Pulmonary artery endothelial cell (primary cell): ENCODE measurements at places on chromosomes 1 and 21. TPM values are rescaled to one million over a fixed set of nuclear protein-coding genes. Genes with fewer than 3 reads are reported as not detected.

The CFAP107 gene
- total RNA-seq, result not detected in 2 replicates

The MXRA8 gene
- 0.99 and 2.2 TPM in 2 replicates for total RNA-seq

The SPATA45 gene
- total RNA-seq, result not detected in 2 replicates

The RYR2 gene
- not detected in 2 replicates for total RNA-seq

The CDA gene
- total RNA-seq, result 0.67 and 2.0 TPM in 2 replicates

The PKP1 gene
- total RNA-seq, result under 0.01 and 0.04 TPM in 2 replicates

The PHF13 gene
- total RNA-seq, result 11.8 and 12.3 TPM in 2 replicates

The HPDL gene
- total RNA-seq, result 4.7 and 7.2 TPM in 2 replicates

The INTS11 gene
- total RNA-seq, result 72.4 and 76.0 TPM in 2 replicates

The PTCH2 gene
- 0.04 and 0.07 TPM in 2 replicates for total RNA-seq

The CCDC24 gene
- 2.1 and 2.8 TPM in 2 replicates for total RNA-seq

The OPTC gene
- total RNA-seq, result not detected in 2 replicates
